ENCODE measurements at places on chromosomes 1 and 21.

GRCh38 chr1:221039616-221040015 is 160.4 kb downstream of the HLX start:
- DNase-seq = no peak

GRCh38 chr1:176118985-176119384 is 88.1 kb downstream of the COP1 start:
- no peak for DNase-seq

GRCh38 chr1:158391099-158391498 is 8.2 kb downstream of the OR10T2 start:
- DNase-seq = no peak

- DNase-seq = no peak
Measured at GRCh38 chr21:45209046-45209445, 78.6 kb downstream of the POFUT2 start.

DNA sequence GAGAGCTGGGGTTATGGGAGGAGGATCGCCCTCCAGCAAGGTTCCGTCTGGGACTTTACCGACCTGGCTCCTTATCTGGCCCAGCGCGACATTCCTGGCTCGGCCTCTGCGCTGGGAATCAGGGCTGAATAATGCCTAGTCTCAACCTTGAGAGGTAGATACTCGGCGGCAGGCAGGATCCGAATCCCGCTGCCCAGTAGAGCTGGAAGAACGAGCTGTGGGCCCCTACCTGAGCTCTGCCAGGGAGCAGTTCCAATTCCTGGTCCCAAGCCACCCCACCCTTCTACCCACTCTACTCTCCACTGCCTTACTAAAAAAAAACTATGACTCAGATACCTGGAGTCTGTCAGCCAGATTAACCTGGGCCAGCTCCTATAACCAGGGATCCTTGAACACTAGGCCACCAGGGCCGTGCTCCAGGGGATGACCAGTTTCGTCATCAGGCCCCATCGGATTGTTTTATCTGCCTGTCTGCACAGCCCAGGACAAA is 53.6 kb downstream of the RHBG start:
- DNase-seq = no peak

DNA sequence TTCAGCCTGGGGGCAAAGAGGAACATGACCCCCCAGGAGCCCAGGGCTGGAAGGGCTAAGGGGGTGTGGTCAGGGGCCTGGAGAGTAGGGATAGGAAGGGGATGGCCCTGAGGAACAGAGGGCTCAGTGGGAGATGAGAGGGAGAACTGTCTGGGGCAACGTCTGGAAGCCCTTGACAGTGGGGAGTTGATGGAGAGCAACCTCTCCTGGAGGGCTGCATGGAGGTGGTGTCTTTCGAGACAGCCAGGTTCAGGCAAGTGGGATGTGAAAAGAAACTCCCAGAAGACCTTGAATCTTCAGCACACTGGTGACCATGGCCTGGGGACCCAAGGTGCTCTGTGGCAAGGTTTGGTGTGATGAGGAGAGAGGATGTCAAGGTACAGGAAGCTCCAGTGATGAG is 54.2 kb upstream of the RUNX3 start:
- DNase-seq = no peak

DNA sequence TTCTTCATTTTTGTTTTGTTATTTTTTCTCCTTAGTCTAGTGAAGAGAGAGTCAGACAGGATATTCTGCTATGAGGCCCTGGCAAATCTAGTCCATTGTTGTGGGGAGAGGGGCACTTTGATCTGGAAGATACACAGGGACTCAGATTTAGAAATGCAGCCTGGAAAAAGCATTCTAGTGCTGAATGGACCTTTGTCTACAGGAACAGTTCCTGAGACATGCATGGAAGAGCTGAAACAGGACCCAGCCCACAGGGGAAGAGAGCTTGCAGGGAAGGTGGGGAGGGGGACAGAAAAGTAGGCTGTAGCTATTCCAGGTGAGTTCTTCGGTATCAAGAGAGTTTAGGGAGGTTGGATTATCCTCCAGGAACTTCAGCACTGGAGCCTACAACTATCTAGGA is 98.5 kb downstream of the AKT3 start:
- no peak for DNase-seq

- no peak for DNase-seq
Measured at GRCh38 chr1:184838504-184838951, 83.9 kb upstream of the EDEM3 start.

- no peak for DNase-seq
Measured at GRCh38 chr1:40079774-40080400, 17.2 kb downstream of the PPT1 start.

DNA sequence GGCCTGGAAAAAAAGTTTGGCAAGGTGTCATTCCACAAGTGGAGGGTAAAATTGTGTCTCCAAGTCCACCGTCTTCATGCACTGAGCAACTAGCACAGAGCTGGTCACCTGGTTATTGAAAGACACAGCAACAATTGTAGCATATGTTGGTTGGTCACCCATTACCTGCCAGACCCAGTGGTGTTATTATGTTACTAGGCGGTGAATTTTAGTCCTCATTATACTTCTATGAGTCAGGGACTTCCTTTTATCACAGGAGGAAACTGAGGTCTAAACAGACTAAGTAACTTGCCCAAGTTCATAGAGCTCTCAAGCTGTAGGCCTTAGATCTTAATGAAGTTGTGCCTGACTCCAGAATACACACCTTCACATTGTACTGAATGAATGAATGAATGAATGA is 94.9 kb upstream of the VANGL1 start:
- DNase-seq = no peak

GRCh38 chr1:14668538-14668937 is 70.1 kb downstream of the KAZN start:
- DNase-seq = no peak

GRCh38 chr1:9253004-9253403 is 18.4 kb downstream of the H6PD start:
- no peak for DNase-seq

- no peak for DNase-seq
Measured at GRCh38 chr1:48082271-48082962, 85.2 kb upstream of the TRABD2B start.

DNA sequence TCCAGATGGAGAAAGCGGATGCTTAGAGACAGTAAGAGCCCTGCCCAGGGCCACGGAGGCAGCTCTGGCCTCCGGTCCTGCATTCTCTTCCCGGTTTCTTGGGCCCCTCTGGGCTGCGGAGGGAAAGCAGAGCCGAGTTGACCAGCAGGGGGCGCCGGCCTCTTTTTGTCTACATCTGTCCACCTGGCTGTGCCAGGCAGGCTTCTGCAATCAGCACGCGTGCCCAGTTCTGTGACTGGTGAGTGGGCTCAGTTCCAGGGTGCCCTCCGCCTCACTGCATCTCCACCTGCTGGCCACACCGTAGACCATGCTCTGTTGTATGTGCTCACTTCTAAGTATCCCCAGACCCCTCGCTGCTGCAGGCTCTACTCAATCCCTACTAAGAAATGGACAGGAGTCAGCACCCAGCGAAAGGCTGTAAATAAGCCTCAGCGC is 6.7 kb upstream of the HUNK start:
- DNase-seq = peak; percentile 88

- no peak for DNase-seq
Measured at GRCh38 chr1:152110860-152111514, 4.3 kb downstream of the TCHH start.

DNA sequence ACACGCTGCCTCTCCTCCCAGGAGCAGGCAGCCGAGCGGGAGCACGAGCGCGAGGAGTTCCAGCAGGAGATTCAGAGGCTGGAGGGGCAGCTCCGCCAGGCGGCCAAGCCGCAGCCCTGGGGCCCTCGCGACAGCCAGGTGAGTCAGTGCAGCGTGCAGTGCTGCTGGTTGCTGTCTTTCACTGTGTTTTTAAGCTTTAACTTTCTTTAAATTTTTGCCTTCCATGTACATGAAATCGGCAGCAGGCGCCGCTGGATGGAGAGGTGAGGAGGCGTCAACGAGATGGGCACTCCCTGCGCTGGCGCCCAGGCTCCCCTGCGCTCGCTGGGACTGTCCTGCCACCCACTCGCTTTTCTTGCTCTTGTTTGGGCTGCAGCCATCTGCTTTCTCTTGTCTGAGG is 60.7 kb upstream of the DIP2A start:
- no peak for DNase-seq

- no peak for DNase-seq
Measured at GRCh38 chr1:205032508-205032907, 10.5 kb upstream of the CNTN2 start.

- no peak for DNase-seq
Measured at GRCh38 chr1:228876187-228876586, 140.9 kb downstream of the RHOU start.

- no peak for DNase-seq
Measured at GRCh38 chr1:100266741-100267140, 725 bp downstream of the RTCA start.

DNA sequence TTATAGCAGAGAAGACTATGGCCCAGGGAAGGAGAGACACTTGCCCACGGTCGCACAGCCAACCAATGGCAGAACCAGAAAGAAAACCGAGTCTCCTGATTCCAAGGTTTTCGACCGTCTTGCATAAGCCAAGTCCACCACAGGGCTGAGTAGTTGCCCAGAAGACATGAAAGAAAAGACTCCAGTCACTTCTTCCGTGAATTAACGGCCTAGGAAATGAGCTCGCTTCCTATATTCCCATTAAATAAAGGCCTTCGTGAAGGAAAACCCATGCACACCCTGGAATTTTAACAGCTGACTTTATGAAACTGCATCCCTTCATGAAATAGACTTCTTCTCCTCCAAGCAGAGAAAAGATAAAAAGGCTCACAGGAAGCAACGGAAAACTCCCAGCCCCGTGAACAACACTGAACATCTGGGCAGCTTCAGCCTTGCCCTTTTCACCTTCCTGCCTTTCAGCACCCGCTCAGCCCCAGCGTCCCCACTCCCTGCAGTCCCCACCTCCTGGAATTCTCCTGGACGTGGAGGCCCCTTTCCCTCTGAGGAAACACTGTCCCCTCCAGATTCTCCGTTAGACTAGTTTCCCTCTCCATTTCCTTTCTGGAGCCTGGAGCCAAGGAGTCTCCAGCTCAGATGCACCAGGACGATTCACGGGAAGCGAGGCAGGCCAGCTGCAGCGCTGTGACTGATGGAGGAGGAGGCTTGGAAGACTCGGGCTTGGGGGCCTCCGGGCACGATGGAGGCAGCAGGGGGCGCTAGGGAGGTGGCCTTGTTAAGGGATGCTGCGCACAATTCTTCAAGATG is 2.7 kb upstream of the MYOC start:
- peak; percentile 36 for DNase-seq

DNA sequence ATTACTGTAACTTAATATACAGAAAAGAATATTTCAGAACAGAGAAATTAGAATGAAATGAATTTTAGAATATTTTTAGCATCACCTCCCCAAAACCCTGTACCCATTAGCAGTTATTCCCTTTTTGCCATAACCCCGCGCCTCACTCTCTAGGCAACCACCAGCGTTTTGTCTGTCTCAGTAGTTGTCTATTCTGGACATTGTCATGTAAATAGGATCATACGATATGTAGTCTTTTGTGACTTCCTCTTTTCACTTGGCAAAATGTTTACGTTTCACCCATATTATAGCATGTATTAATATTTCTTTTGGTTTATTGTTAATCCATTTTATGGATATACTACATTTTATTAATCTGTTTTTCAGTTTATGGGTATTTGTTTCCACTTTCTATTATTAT is 24.9 kb downstream of the SOAT1 start:
- no peak for DNase-seq

DNA sequence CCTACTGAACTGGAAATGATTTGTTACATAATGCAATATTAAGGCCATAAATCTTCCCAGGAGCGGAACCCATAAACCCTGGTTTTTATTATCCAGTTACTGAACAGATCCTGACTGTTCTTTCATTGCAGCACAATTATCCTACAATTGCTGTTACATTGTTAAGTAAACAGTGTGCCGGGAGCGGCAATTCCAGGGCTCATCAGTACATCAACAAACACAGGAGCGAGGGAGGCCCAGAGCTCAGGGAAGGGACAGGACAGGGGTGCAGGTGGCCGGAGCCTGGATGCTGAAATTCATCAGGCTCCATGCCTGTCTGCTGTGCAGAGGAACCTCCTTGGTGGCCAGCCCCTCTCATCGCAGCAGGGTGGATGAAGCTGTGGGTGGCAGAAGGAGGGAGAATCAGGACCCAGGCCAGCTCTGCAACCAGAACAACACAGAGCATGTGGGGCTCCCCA is 544.7 kb downstream of the NPHP4 start:
- no peak for DNase-seq

GRCh38 chr1:214026985-214027384 is 39.2 kb downstream of the PROX1 start:
- DNase-seq = no peak

- DNase-seq = no peak
Measured at GRCh38 chr1:2967881-2968280, 53.4 kb upstream of the ACTRT2 start.

- DNase-seq = no peak
Measured at GRCh38 chr1:245485996-245486395, 331.2 kb downstream of the KIF26B start.

DNA sequence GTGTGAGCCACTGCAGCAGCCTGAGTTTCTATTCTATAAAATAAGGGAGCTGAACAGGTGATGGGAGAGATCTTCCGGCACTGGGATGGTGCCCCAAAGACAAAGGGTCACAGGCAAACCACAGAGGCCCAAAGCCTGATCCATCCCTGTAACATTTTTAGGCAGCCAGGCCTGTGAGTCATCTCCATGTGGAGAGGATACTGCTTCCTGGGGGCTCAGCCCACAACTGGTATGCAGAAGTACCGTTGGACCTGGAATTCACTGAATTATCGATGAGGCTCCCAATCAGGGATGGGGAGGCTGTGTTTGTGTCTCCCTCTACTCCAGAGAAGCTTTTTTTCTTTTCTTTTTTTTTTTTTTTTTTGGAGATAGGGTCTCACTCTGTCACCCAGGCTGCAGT is 48.8 kb upstream of the WASF2 start:
- no peak for DNase-seq

DNA sequence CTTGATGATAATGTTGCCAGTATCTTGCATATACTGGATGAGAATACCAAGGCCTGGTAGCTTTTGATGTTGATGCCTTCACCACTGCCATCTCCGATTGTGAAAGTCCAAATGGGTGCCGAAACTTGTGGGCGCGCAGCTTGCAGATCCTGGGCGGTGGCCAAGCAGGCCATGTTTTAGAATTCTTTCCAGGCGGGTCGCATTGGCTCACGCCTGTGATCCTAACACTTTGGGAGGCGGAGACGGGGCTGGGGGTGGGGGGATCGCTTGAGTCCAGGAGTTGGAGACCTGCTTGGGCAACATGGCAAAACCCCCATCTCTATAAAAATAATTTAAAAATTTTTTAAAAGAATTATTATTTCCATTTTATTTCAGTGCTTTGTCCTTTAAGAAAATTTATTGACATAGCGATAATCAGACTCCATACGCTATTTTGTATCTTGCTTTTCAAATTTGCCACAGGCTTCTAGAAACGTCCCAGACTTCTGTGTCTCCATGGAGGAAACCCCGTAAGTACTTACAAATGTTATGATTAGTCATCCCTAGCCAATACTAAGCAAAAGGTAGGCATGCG is 592 bp upstream of the ZNF326 start:
- DNase-seq = no peak

- DNase-seq = no peak
Measured at GRCh38 chr1:83509301-83509781, 489.6 kb downstream of the TTLL7 start.

- DNase-seq = no peak
Measured at GRCh38 chr1:151475175-151475574, 15.9 kb upstream of the POGZ start.

All from NCI-H1436 (cell line).